MCF 10A (cell line): ENCODE measurements at places on chromosomes 3 and 15.

- no peak for DNase-seq
Measured at GRCh38 chr3:38268522-38268921, 2.9 kb downstream of the SLC22A13 start.

DNA sequence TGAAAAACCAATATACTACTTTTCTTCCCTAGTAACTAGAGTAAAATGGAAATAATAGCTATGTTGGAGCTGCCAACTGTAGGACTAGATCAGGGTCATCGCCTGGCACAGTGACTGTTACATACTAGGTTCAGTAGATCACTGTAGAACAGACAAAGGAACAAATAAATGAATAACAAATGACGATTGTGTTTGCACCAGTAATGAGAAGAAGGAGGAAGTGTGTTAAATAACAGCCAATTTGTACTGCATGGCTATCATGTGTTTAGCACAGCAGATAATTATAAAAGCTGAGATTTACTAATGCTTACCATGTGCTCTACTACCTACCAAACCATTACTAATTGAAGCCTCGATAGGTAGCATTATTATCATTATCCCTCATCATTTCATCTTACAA lies 85.3 kb upstream of the FXR1 start:
- no peak for DNase-seq

GRCh38 chr15:47506329-47507100 lies 210.8 kb upstream of the SEMA6D start:
- peak; percentile 2 for DNase-seq

GRCh38 chr3:100395679-100396431 lies 5.0 kb downstream of the TOMM70 start:
- no peak for DNase-seq

- DNase-seq: peak; percentile 34
Measured at GRCh38 chr3:188194332-188194731, 40.4 kb downstream of the LPP start.

DNA sequence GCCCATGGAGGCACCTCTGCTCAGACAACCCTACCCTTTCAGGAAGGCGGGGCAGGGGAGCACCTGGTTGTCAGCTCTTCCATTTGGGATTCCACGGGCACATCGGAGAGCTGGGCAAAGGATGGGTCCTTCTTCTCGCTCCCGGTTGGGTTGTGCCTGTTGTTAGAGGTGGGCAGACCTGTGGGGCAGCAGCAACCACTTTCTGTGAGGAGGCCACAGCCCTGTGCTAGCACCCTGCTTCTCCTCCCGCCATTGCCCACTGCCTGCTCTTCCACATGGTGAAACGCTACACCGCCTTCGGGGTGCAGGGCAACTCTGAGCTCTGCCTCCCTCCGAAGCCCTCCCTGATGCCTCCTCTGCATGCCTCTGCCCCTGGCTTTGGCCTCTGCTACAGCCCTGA lies 7.0 kb upstream of the HHATL start:
- no peak for DNase-seq

- DNase-seq: no peak
Measured at GRCh38 chr3:197225579-197225978, 72.8 kb downstream of the DLG1 start.

DNA sequence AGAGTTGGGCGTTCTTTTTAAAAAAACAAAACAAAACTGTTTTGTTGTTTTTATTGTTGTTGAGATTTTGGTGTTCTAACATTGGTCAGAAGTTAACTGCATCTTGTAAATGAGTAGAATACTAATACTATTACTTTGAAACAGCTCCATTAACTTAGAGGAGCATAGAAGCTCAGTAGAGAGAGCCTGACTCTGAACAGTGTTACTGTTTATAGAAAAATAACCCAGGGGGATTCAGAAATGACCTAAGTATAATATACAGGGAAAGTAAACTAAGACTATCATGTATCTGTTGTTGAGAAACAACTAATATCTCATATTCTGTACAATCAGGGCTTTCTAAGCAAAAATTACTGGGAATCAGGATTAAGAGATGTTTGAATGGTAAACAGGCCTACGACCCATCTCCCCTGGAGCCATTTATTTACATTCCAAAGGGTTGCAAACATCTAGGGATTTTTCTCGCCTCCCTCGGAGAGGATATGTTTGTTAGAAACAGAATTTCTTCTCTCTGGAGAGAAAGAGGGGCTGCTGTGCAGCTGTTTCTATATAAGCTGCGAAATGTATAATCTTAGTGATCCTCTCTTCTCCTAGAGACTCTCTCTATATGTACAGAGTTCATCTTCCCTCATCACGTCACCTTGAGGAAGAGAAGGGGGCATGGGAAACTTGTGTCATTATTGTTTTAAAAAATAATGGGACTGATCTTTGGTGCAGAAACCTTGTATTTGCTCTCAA lies 827.5 kb upstream of the DPPA4 start:
- no peak for DNase-seq

GRCh38 chr15:43469867-43470266 lies 23.1 kb downstream of the TP53BP1 start:
- DNase-seq: no peak

DNA sequence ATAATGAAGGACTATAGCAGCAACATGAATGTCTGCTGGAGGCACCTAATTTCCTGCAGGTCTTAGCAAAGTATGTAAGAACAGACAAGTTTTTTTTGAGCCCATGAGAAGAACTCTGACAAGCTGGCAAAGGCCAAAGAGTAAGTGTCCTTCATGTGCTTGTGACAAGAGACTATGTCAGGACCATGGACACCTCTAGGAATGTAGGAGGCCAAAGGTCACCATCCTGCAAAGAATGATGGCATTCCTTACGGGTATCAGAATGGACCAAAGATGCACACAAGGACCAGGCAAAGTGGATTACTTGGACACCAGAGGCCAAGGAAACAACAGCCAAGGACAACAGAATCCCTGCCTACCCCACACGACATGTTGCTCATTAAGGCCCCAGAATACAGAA lies 858.5 kb upstream of the CFAP20DC start:
- peak; percentile 1 for DNase-seq

DNA sequence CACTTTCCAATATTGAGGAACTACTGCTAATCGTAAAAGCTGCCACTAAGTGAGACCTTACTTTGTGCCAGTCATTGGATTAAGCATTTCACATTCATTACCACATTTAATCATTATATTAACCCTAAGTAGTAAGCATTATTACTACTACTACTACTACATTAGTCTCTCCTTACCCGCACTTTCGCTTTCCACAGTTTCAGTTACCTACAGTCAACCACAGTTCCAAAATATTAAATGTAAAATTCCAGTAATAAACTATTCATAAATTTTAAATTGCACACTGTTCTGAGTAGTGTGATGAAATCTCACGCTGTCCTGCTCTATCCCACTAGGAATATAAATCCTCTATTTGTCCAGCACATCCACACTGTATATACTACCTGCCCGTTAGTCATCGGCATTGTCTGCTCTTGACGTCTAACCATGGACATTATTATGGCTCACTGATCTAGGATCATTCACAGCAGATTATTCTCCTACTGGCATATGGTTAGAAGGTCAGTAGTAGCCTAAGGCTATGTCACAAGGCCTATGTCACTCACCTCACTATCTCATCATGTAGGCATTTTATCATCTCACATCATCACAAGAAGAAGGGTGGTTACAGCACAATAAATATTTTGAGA lies 121.1 kb downstream of the GSK3B start:
- DNase-seq: peak; percentile 45

- peak; percentile 66 for DNase-seq
Measured at GRCh38 chr15:47750030-47750739, 32.9 kb downstream of the SEMA6D start.

DNA sequence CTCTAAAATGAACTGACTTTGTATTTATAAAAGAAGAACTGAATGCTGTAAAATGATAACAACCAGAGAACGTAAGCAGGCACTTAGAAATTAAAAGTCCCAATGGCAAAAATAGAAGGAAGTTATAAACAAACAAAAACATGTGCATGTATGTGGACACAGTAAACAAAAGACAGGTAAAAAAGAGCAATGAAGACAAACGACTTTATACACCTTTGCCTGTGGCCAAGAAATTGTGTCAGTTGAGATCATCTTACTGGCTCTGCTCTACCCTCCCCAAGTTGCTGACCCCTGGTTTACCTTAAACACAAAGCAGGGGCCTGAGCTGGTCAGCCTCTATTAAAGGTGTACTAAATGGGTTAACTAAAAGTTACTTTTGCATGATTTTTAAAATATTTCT lies 41.7 kb upstream of the GP5 start:
- DNase-seq: no peak

- DNase-seq: no peak
Measured at GRCh38 chr3:43895573-43895972, 204.8 kb downstream of the ABHD5 start.

DNA sequence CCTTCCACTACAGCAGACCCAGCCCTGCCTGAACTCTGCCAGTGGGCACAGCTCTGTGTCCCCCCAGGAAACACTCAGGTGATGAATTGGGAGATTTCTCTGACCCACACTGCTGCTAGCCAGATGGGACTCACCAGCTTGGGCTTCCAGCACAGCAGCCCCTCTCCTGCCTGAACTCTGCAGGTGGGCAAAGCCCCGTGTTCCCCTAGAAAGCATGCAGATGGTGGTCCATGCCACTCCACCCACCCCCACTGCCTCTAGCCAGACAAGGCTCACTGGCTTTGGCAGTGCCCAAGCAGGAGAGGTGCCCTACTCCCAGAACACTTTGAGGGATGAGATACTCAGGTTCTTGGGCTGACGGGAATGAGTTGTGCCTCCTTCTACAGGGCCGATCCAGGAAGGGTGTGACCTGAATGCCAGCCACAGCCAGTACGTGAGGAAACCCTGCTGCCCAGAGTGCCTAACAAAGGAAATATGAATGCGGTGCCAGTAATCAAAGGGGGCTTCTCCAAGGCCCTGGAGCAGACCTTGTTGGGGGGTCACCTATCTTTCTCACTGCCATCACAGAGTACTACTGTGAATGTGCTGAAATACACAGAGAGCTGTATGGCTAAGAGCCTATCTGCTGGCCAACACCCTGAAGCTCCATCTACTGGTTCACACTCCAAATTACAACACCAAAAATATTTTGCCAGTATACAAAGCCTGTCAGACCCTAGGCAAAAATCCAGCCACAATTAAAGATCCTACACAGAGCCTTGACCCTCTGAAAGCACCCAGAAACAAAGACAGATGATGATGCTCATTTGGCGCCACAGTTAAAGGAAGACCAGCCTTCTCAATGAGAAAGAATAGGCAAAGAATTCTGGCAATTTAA lies 61.9 kb downstream of the BTLA start:
- peak; percentile 63 for DNase-seq

- no peak for DNase-seq
Measured at GRCh38 chr3:70985572-70985971, 598.0 kb downstream of the FOXP1 start.

DNA sequence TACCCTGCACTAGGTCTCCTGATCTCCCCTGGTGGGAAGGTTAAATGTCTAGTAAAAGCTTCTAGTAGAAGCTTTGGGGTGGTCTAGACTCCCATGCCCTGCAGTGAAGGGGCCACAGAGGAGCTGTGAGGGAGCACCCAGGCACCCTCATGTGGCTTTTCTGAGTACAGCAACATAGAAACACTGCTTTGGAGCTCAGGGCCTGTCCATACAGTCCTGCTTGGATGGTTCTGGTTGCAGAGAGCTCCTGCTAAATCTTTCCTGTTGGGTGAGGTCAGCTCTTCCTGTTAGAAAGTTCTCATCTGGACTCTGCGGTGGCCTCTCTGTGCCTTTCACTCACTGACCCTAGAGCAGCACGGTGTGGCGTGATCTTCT lies 47.8 kb downstream of the GPD1L start:
- DNase-seq: no peak

DNA sequence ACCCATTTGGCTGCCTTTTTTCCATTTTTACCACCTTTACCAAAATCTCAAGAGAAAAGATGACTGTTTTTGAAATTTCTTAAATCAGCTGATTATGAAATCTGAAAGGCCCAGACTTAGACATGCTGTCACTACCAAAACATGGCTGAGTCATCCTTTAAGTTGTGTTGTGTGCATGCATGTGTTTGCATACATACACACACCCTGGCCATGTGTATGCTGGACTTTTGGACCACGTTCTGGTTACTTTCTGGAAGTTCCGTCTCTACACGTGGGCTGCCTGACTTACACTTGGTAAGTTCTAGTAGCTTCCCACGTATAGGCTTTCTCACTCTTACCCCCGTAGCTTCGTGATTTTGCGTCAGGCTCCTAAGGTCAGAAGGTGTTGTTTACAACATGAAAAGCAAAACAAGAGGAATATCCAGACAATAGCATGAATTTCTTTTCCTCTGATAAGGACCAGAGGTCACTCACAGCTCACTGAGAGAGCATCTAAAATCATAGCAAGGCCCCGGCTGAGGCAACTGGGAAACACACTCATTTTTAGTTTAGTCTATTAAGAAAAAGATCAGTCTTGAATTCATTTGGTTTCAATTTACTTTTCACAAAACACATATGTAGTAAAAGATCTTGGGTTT lies 62.4 kb downstream of the COL8A1 start:
- peak; percentile 51 for DNase-seq

DNA sequence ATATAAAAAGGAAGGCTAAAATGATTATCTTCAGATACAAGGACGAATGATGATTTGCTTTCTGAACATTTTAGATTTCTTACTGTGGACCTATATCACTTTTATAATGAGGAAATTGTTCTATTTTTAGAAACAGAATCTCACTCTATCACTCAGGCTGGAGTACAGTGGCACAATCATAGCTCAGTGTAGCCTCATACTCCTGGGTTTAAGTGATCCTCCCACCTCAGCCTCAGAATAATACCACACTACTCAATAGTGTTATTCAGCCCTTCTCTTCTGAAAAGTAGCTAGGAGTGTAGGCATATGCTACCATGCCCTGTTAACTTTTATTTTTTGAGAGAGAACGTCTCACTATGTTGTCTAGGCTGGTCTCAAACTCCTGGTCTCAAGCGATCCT lies 15.8 kb downstream of the DNAJC13 start:
- DNase-seq: no peak

DNA sequence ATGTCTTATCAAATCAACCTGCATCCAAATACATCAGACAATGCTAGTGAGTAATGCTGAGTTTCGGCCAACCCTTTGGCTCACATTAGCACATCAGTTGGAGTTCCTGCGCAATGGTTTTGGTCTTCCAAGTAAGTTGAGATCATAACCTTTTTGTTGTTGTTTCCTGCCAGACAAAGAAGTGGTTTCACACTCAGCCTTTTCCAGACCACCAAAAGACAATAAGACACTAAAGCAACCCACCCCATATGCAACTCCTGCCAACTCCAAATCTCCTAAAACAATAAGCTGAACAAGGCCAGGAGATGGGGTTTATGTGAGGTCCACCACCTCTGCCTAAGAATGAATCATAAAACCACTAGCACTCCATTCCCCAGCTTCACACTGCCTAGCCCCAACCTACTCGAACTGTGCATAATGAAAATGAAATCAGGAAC lies 177.0 kb downstream of the ERC2 start:
- peak; percentile 99 for DNase-seq

- DNase-seq: no peak
Measured at GRCh38 chr15:28900041-28900891, 14.5 kb downstream of the APBA2 start.

GRCh38 chr15:32683906-32684584 lies 33.8 kb upstream of the GREM1 start:
- DNase-seq: peak; percentile 94

GRCh38 chr3:116824208-116824607 lies 114.6 kb downstream of the TUSC7 start:
- no peak for DNase-seq
